ENCODE measurements at places on chromosomes 6 and 20.

GRCh38 chr6:168372889-168373288, 53.3 kb upstream of the DACT2 start:
- DNase-seq, result no peak

GRCh38 chr20:1085492-1086276, 32.7 kb upstream of the PSMF1 start:
- DNase-seq, result no peak

DNA sequence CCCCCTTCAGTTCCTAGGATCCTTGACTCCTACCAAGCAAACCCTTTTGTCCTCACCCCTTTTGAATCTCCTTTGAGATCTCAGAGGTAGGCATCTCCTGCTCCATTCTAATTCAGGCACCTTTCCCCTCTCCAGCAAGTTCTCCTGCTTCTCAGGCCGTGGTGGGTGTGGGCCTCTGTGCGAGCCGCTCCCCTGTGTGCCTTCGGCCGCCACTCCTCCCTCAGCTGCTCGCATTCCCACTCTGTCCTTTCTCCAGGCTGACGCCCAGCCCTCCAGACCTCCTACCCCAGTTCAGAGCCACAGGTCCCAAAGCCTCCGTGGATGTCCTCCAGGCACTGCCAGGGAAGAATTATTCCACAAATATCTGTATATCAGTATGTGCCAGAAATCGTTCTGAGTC, 19.7 kb upstream of the RPS6KA2 start:
- no peak for DNase-seq

GRCh38 chr6:14573267-14573666, 455.7 kb downstream of the CD83 start:
- no peak for DNase-seq

- no peak for DNase-seq
These were observed 49.4 kb downstream of the CTCFL start for GRCh38 chr20:57475388-57476083.

DNA sequence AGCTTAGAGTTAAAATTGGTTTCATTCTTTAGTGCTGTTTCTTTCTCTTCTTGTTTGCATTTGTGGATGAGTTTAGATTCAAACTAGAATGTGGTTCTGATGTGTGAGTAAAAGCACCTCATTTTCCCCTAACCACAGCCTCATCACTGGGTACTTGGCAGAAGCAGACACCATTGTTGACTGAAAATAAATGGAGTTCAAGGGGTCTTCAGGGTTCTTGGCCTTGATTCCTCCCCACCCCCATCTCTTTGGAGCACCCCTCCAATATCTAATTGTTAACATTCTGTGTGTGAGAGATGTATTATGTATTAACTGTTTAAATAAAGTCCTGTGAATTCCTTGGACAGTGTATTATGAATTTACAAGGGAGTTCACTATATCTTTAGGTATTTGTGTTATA, 59.6 kb downstream of the JARID2 start:
- DNase-seq, result no peak

- DNase-seq, result no peak
These were observed 45.6 kb upstream of the MAN1A1 start for GRCh38 chr6:119395192-119395591.

GRCh38 chr20:41205313-41205712, 68.0 kb downstream of the PLCG1 start:
- no peak for DNase-seq

DNA sequence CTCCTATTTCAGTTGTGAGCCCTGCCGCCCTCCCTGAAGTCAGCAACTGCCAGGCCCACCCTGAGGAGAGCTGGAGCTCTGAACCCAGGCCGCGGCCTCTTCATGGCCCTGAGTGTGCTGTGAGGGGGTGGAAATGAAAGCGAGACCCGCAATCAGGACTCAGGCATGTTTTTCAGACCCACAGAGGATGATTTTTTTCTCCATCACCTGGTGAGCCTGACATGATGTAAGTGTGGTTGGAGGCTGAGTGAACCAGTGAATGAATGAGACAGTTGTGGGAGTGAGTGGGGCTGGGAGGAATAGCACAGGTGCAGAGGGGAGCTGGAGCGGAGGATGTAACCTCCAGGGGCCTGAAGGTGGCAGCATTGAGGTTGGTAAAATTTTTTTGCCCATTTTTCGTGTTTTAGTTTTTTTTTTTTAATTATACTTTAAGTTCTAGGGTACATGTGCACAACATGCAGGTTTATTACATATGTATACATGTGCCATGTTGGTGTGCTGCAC, 18.3 kb downstream of the RAET1L start:
- DNase-seq, result no peak

GRCh38 chr6:136163260-136163659, 86.9 kb downstream of the MTFR2 start:
- no peak for DNase-seq

GRCh38 chr6:153465050-153465449, 334.0 kb upstream of the RGS17 start:
- DNase-seq, result no peak

DNA sequence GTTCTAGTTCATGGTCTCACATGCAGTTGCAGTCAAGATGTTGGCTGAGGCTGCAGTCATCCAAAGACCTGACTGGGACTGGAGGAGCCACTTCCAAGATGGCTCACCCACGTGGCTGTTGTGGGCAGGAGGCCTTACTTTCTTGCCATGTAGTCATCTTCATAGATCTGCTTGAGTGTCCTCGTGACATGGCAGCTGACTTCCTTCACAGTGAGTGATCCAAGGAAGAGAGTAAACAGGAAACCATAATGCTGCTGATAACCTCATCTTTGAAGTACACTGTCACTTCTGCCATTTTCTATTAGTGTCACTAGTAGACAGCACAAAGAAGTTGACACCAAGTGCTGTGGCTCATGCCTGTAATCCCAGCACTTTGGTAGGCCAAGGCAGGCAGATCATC, 40.1 kb upstream of the AKIRIN2 start:
- no peak for DNase-seq

GRCh38 chr6:17957904-17958620, 29.4 kb downstream of the KIF13A start:
- no peak for DNase-seq

DNA sequence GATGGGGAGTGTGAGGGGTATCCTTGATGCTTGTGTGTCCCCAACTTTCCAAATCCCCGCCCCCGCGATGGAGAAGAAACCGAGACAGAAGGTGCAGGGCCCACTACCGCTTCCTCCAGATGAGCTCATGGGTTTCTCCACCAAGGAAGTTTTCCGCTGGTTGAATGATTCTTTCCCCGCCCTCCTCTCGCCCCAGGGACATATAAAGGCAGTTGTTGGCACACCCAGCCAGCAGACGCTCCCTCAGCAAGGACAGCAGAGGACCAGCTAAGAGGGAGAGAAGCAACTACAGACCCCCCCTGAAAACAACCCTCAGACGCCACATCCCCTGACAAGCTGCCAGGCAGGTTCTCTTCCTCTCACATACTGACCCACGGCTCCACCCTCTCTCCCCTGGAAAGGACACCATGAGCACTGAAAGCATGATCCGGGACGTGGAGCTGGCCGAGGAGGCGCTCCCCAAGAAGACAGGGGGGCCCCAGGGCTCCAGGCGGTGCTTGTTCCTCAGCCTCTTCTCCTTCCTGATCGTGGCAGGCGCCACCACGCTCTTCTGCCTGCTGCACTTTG, at the start of gene TNF:
Gene TNF (plus strand): TSS at position 231 of the 567 bp plus-strand sequence. CDS start 177 bp downstream, at position 408.
- no peak for DNase-seq

- DNase-seq, result no peak
These were observed 27.9 kb downstream of the AFG1L start for GRCh38 chr6:108322728-108323127.

- no peak for DNase-seq
These were observed 217.8 kb upstream of the CCN2 start for GRCh38 chr6:132168961-132169360.

- peak; percentile 75 for DNase-seq
These were observed 988 bp downstream of the TXNDC5 start for GRCh38 chr6:7909323-7910276.

DNA sequence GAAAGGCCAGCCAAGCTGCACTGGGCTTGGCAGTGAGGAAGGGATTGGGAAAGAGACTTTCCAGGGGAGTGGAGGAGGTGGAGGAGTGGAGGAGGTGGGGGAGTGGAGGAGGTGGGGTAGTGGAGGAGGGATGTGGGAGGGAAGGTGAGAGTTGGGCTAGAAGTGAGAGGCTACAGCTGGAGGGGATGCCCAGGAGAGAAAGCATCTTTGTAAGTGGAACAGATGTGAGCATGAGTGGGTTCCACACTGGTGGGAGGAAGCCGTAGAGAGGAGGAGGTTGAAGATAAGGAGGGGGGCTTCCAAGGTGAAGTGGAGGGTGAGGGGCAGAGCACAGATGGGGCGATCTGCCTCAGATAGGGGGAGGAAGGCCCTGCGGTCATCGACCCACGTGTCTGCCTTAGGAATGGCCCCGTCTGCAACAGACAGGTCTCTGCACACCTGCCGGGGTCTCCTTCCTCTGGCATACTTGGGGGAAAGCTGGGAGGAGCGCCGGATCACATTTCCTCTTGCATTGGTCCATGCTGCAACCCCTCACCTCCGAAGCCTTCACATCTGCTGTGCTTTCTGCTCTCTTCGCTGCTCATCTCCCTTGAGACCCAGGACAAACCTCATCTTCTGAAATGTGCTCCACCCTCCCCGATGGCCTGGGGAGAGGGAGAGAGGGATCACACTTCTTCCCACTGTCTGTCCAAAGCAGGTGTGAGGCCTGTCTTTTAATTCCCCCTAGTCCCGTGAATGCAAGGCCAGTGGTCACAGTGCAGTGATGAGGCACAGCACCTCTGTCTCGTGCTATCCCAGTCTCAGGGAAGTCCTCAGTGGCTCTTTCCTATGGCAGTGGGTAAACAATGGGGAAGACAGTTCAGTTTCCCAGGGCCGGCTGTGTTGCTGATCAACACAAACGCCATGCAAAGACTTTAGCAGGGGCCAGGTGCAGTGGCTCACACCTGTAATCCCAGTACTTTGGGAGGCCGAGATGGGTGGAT, 48.6 kb upstream of the SNX9 start:
- no peak for DNase-seq

GRCh38 chr6:46215213-46215612, 44.4 kb upstream of the ENPP5 start:
- no peak for DNase-seq

DNA sequence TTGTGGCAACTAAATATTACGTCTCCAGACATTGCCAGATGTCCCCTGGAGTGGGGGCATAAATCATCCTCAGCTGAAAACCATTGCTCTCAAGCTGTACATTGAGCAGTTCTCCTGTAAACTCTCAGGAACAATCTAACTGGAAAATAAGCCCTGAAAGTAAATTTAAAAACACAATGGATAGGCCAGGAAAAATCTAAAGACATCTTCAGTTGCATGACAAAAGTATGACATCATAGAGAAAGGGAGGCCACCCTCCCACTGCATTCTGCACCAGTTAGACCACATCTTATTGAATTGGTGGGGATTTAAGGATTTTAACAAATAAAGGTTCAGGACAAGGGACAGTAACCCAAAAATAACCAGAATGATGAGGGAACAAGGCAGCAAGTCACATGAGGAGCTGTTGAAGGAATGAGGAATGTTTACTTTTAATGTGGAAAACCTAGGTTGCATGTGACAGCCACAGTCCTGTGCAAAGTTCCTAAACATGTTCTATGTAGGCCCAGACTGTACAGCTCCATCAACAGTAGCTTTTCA, 5.3 kb downstream of the PLA2G7 start:
- DNase-seq, result no peak

DNA sequence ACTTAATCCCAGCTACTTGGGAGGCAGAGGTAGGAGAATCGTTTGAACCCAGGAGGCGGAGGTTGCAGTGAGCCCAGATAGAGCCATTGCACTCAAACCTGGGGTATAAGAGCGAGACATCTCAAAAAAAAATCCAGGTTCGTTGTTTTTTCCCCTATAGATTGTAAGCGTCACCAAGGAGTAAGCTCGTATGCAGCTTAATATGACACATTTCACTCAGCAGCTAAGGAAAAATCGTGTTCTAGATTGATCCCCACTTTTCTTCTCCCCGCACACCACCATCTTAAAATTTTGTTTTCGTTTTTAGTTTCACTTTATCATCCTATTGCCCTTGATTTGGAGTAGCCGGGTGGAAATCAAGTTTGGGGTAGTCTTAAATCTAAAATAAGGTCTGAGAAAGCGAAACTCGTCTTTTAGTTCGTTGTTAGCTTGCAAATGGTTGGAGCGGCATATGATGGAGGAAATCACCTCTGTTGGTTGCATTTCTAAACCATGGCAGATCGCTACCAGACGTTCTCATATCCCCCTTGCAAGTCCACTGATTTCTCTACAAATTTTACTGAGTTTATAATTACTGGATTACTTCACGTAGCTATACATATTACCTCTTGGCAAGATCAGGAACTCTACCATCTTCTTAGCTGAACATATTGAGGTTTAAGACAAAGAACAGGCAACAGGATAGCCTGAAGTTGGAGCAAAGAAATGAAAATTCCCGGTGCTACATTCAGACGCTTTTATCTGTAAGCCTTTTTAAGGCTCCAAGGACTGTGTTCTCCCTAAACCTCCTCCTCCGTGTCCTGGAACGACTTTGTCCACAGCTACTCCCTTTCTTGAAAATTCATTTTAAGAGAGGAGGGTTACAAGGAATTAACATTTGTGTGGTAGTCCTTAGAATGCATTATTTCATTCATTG, 91.1 kb upstream of the BTN3A2 start:
- no peak for DNase-seq

- no peak for DNase-seq
These were observed 2.7 kb downstream of the MOCS1 start for GRCh38 chr6:39931607-39932006.

DNA sequence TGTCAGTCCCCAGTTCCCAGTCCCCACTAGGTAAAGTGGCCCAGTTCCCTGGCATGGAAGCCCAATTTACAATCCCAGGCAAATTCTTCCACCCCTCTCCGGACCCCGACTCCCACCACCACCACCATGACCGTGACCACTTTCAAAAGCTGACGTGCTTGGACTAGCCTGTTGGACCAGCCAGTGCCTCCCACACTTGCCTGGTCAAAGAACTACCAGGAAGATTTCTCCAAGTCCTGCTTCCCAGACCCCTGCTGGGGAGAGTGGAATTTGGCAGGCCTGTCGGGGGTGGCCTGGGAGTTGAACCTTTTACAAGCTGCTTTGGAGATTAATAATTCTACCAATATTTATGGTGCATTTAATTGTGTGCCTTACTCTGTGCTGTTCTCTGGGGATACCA, 1.4 kb upstream of the PTPRT start:
- DNase-seq, result no peak

DNA sequence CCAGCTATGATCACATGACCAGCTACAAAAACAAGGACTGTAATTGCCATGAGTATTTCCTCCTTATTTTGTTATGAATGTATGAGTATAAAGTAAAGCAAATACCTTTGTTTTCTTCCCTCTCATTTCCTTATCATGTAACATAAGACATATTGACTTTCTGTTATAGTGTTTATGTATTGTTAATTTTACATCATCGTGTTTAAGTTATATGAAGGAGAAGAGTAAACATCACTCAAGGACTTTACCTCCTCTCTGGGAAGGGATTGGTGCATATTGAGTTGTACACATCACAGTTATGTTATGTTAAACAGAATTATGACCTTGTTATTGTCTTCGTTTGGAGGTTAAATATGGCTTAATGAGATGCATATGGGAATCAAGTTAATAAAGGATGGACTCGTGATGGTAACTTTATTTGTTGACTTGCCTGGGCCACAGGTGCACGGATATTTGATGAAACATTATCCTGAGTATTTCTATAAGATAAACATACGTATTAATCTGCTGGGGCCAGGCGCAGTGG, 57.3 kb upstream of the CNKSR3 start:
- no peak for DNase-seq
